ENCODE measurements at places on chromosomes 2 and 18. TPM values are rescaled to one million over a fixed set of nuclear protein-coding genes. Genes with fewer than 3 reads are reported as not detected.

MEX3C gene
- 26.0 TPM for total RNA-seq

ARMC9 gene
- total RNA-seq: 14.7 TPM

TP53I3 gene
- total RNA-seq: 182 TPM

TEX44 gene
- not detected for total RNA-seq

CCBE1 gene
- 5.8 TPM for total RNA-seq

ERICH2 gene
- total RNA-seq: not detected

WDCP gene
- 12.0 TPM for total RNA-seq

RTP5 gene
- not detected for total RNA-seq

CD207 gene
- total RNA-seq: not detected
